Neural crest cell (in vitro differentiated cells): ENCODE measurements at places on chromosomes 12 and 14. TPM values are rescaled to one million over a fixed set of nuclear protein-coding genes. Genes with fewer than 3 reads are reported as not detected.

GRCh38 chr14:55938249-55938791 lies 179.9 kb upstream of the PELI2 start:
- peaks cover 6% of the 10 kb centered on the region for H3K4me1 ChIP-seq
- no peak overlapping the region for H3K27ac ChIP-seq
- H3K27me3 ChIP-seq: no peaks in the 10 kb centered on the region
- DNase-seq: no peak
- no peaks in the 10 kb centered on the region for H3K36me3 ChIP-seq

DNA sequence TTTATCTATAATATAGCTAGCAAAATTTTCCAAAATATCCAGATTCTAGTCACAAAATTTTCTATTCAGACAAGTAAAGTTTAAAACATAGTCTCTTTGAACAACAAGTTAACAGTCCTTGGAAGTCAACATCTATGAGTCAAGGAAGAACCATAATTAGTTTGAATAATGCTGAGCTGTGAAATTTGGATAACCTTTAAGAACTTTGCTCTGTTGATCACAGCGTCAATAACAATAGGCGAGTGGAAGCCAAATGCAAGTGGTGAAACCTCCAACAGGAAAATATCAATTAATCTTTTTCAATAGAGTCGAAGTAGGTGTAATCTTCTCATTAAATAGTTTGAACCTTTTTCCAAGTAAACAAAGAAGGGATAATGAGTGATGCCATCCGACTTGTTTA lies 466.6 kb downstream of the FOXG1 start:
- peaks cover 5% of the 10 kb centered on the region for H3K27me3 ChIP-seq
- no peak overlapping the region for H3K27ac ChIP-seq
- H3K36me3 ChIP-seq: no peaks in the 10 kb centered on the region
- H3K4me1 ChIP-seq: no peaks in the 10 kb centered on the region
- no peak for DNase-seq
- no peak overlapping the region for H3K4me3 ChIP-seq

The PDZRN4 gene
- total RNA-seq: 1.8 and 2.5 TPM in 2 replicates

The CLEC14A gene
- total RNA-seq: not detected in 2 replicates
